ENCODE measurements at places on chromosomes 6 and 20.

DNA sequence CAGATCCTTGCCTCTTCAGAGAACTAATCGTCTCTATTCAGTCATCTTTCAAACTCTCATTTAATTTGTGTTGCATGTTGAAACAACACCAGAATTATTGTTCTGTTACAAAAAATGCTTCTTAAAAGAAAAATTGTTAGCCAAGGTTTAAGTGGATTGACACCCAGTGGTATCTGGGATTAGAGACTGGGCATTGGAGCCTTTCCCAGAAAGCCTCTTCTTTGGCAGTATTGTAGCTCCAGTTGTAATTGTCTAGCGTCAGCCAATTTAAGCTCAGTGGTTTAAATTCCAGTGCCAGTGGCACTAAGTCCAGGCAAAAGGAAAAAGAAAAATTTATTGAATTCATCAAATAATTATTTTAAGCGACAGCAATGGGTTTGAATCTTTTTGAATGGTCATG lies 801 bp downstream of the CCDC28A start:
- DNase-seq, result no peak

DNA sequence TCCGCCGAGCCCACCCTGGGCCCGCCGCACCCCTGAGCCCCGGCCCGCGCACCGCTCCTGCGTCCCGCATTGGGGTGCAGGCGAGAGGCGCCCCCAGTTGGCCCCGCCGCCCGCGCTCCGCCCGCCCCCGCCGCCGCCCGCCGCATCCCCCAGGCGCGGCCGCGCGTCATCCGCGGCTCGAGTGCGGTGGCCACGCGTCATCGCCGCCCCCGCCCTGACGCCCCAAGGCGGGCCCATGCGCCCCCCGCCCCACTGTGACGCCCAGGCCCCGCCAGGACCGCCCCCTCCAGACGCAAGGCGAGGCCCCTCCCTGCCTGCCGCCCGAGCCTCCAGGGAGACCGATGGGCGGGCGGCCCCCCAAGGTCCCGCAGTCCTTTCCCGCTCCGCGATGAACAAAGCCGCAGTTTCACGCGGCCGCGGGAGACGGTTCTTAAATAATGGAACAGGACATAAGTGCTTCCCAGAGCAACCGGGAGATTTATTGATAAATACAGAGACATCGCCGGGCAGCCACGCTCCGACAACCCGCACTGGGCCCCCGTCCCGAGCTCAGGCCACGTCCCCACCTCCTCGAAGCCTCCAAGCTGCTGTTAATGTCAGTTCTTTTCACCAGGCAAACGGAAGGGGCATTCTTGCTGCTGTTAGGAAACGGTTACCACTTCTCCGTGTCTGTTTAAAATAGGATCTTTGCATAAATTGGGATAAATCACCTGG lies at the start of gene ANKRD60:
ANKRD60 (minus strand) TSS at position 170 of the 714 bp plus-strand sequence; CDS start at position 170, 0 bp downstream.
- DNase-seq, result no peak

DNA sequence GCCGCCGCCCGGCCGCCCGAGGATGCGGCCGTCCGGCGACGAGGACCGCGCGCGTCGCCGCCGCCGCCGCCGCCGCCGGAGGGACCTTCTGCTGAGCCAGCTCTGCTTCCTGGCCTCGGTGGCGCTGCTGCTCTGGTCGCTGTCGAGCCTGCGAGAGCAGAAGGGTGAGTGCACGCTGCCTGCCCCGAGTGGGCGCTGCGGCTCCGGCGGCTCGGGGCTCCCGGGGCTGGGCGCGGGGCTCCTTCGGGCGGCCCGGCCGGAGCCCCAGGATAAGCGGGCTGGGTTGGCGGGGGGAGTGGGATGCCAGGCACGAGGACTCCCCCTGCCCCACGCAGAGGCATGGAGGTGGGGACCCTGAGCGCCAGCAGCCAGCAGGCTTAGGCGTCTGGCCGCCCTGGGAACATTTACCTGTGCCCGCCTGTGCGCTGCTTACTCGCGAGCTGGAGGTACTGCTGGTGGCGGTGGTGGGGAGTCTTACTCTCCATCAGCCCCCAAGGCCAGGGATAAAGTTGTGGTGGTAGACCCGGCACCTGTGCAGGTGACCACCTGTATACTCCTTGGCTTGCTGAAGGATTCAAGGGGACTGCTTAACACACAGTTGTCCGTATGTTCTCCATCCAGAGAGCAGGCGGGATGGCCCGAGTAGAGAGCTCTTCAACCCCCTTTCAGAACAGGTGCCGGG lies 520 bp downstream of the SLC24A3 start:
- peak; percentile 25 for DNase-seq

DNA sequence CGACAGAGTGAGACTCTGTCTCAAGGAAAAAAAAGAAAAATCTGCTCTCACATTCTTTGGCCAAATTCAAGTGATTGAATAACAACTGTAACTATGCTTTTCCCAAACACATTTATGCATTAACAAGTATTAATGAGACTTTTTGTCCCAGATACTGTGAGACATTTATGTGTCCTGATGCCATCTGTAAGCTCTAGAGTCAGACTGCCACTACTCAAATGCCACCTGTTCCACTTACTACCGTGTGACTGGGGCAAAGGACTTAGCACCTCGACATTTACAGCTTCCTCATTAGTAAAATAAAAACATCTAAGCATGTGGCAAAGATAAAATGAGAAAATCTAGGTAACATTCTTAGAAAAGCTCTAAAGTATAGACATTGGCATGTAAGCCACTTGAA lies 178.1 kb upstream of the MARCKS start:
- DNase-seq, result no peak

DNA sequence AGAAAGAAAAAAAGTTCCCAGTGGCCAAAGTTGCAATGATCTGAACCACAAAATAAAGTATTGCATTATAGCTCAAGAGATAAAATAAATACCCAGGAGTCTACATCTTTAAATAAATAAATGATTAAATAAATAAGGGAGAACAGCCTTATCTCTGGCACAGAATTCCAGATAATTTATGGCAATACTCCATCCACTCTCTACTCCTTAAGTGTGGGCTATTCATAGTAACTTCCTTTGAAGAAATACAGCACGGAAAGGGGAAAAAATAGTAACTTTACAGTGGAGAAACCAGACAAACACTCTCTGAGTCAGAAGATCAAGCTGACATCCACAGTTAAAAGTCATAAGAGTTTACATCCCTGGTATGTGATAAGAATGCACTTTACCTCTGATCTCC lies 11.6 kb downstream of the AURKA start:
- no peak for DNase-seq

DNA sequence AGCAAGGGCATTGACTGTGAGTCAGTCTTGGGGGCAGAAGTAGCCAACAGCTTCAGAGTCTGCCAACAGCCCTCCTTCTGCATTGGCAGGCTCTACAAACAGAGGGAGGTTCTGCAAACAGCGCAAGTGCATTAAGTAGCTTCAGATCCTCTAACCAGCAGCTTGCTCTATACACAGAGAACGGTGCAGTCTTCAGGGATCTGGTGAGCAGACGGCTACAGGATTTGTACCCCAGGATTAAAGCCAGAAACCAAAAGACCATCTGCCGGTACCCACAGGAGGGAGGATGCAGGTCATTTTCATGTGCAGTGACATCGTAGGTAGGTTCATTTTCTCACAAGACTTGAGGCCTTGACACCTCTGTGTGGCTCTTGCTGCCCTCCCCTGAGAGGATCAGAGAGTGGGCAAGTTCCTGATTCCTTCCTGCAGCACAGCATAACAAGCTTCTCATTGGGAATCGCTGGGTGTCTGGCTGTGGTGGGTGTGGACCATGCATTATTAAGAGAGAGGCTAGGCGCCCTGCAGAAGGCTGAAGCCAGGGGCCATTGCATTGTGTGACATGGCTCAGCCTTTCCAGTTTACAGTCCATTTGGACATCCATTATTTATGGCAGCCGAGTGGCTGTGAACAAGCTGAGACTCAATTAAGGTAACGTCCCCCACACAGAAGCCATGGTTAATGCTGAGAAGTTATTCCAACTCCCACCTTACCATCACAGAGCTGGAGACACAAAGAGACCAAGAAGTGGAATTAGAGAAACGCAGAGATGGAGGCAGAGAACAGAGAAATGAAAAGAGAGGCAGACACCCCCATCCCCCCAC lies 250.0 kb downstream of the LRFN2 start:
- DNase-seq, result no peak

- no peak for DNase-seq
These were observed 18.4 kb downstream of the SCP2D1 start for GRCh38 chr20:18831830-18832499.

DNA sequence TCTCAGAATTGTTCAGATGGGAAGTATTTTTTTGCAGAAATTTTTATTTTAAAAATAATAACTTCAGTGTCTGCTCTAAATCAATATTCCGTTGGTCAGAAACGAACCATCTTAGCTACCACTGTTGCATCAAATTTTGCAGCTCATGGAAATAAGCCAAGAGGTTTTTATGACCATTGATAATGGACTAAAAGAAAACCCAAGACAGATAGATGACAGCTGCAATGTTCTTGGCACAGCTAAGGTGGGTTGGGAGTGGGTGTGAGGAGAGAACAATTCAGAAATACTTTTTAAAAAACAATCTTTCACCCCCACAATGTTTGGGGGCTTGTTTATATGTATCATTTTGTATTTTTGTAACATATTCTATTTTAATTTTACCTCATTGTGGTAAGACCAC lies 121.1 kb downstream of the PDE7B start:
- no peak for DNase-seq

DNA sequence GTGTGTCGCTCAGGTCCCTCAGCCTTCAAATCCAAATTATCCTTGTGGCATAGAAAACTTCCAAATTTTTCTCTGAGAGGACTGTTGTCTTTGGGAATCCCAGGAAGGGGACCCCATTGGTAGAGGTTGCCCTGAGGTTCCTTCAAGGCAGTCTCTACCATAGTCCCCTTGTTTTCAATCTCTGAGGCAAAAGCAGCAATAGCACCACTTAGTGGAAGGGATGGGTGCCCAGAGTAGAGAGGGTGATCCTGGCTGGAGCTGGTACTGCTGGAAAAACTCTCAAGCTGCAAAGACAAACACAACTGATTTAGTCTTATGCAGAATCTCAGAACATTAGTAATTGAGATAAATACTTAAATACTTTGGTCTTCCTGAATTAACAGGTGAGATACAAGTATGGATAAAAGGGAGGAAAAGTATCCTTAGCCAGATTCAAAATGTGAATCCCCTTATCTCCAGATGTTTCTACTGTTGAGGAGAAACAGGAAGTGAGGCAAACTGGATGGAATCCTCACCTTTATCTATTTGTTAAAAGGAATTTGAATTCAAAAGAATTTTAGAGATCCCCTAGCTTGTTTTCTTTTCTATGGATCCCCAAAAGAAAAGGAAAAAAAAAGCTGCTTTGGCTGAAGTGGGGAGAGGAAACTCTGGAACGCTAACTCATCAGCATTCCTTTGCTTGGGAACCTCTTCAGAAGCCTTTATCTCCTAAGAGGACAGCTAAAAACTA lies 13.4 kb downstream of the ZNF318 start:
- no peak for DNase-seq

- DNase-seq, result peak; percentile 63
These were observed 567 bp upstream of the FNDC11 start for GRCh38 chr20:63553251-63553932.

Measured in amniotic stem cell (primary cell).